T-helper 9 cell (primary cell): ENCODE measurements at places on chromosomes 11 and 22.

GRCh38 chr22:45877036-45877380 lies 100.0 kb downstream of the WNT7B start:
- DNase-seq, result no peak

- DNase-seq, result no peak
These were observed 5.4 kb downstream of the PDE2A start for GRCh38 chr11:72668629-72669347.

DNA sequence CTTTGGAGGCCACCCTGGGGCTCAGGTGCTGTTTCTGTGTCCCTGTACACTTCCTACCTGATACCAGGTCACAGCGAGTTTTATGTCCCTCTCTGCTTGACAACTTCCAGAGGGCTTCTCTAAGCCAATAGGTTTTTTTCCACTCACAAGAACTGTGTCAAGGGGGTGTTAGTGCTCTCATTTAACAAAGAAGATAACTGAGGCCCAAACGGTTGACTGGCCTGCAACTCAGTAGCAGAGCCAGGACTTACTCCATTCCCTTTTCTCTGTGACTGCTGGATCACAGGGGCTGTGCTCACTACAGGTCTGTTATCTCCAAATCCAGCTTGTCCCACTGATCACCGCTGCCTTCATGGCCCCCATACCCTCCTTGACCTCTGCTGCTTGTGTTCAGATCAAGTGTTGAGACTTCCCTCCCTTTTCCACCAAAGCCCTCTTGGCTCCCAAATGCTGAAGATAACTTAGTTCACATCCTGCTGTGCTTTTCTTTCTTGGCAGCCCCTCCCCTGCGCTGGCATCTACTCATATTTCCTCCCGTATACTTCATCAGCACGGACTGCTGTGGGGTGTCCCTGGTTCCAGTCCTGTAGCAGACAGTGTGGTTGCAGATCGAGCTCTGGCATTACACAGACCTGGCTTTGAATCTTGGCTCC lies 41.3 kb downstream of the POU2F3 start:
- DNase-seq, result no peak

GRCh38 chr22:26448941-26449340 lies 19.9 kb downstream of the ASPHD2 start:
- DNase-seq, result no peak

DNA sequence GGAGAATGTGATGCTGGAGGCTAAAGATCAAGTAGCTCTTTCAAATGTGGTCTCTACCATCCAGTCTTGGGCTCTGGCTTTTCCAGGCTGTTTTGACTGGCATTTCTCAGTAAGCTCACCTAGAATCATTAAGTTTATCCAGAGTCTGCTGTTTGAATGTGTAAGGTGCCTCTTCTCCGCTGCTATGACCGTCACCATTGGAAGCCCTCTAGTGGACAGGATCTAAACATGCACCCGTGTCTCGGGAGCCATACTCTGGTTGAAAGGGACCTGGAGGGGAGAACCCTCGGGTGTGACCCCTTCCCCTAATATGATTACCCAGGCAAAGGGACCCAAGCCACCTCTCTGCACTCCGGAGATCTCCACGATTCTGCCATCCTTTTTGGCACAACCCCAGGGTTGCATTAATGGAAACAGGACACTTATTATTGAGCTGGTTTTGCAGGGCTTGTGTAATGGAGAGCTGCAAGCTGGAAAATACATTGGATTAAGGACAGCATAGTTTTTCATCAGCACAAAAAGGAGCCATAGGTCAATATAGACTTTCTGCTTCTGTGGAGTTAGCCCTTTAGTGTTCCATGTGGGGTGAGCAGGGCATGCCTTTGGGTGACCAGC lies 191.0 kb upstream of the LARGE1 start:
- DNase-seq, result no peak

DNA sequence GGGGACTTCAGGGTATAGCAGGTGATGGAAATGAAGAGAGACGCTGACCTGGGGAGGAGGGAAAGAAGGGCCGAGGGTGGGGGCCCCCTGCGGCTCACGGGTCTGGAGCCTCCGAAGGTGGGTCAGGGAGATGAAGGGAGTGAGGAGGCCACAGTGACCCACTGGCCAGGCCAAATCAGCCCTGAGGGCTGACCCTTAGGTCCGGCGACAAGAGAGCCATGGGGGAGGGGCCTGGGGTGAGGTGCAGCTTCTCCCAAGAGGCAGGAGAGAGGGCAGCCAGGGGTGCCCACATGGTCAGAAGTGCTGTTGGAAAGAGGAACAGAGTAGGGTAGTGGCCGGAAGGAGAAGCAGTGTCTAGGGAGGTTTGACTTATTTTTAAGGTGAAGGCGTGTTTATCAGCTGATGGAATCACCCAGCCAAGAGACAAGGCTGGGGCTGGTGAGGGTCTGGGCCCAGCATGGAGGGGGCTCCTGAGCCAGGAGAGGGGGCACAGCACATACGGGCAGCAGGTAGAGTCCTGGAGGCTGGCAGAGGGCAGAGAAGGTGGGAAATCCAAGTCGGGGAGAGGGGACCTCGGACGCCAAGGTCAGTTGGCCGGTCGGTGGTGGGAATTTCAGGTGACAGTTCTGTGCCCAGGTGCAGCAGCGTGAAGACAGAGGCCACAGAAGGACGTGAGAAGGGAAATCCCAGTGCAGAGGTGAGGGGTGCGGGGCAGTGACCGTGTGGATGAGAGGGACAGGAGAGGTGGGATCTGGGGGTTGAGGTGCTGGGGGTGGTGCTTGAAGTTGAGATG lies 49.0 kb downstream of the LINC01488 start:
- DNase-seq, result no peak
